BE2C (cell line): ENCODE measurements at places on chromosomes 4 and X.

DNA sequence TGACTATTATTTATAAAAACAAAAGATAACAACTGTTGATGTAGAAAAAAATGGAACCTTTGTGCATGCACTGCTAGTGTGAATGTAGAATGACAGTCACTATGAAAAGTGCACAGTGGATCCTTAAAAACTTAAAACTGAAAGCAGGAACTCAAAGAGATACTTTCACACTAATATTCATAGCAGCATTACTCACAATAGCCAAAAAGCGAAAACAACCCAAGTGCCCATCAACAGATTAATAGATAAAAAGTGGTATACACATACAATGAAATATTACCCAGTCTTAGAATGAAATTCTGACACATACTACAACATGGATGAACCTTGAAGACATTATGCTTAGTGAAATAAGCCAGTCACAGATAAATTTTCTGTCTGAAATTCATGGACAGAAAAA lies 23.8 kb downstream of the CENPC start:
- no peak for DNase-seq

- DNase-seq, result no peak
Observed at GRCh38 chr4:85656759-85657505, 182.0 kb downstream of the ARHGAP24 start.

- DNase-seq, result no peak
Observed at GRCh38 chr4:152515678-152516077, 20.2 kb downstream of the FBXW7 start.

DNA sequence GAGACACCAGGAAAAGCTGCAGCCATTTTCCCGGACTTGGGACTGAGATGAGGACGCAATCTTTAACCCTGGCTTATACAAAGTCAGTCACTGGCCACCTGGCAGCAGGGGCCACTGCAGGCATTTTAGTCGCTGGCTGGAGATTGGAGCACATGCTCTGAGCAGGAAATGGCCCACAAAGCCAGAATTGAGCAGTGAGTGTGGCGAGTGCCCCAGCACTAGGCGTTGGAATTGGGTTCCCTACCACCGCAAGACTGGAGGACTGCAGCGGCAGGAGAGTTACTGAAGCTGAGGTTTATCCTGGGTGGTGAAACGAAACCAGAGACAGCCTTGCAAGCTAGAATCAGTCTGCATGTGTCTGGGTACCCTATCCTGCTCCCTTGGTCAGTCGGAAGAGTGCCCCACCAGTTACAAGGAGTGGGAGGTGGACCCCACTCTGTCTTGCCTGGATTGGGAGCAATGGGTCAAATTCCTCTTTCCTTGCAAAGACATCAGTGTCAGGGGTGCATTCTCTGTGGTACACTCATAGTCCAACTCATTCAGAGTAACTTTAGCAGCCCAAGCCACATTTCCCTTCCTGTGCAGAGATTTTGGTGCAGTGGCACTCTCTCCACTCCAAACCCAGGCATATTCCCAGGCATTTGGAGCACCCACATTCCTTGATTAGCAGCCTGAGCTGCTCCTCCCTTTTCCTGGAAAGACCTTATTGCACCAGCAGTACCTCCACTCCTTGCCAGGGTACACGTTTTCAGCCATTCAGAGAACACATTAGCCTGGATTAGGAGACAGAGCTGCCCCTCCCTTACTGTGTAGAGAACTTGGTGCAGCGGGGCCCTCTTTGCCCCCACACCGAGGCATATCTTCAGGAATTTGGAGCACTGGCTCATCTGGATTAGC lies 36.7 kb upstream of the PLK4 start:
- DNase-seq, result no peak

- DNase-seq, result no peak
Observed at GRCh38 chr4:62449538-62449937, 1249.4 kb downstream of the ADGRL3 start.

GRCh38 chr4:78899302-78899701 lies 39.9 kb downstream of the PAQR3 start:
- no peak for DNase-seq

GRCh38 chrX:101416691-101417090 lies 8.7 kb downstream of the HNRNPH2 start:
- no peak for DNase-seq

GRCh38 chrX:154890990-154891639 lies 5.0 kb downstream of the F8A1 start:
- DNase-seq, result no peak

DNA sequence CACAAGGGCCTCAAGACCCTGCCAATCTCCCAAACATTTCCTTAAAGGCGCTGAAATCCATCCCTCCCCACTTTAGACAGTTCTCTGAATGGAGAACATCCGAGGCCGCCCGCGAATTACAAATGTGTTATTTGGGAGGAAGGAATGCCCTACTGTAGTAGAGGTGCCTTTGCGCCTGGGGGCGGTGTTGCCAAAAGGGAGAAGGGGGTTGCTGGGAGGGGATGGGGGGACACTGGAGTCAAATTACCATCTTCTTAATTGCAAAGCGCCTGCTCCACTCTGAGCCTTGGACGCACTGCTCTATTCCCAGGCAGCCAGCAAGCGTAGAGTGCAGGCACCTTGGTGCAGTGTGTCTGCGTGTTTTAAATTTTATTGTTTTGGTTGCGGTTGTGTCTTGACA lies 2.7 kb downstream of the TMEM255A start:
- no peak for DNase-seq
